Smooth muscle cell of bladder (primary cell): ENCODE measurements at places on chromosomes 5 and 9. TPM values are rescaled to one million over a fixed set of nuclear protein-coding genes. Genes with fewer than 3 reads are reported as not detected.

The NMRK1 gene
- 8.9 and 11.2 TPM in 2 replicates for total RNA-seq

The F2RL1 gene
- total RNA-seq: 16.5 and 20.9 TPM in 2 replicates

The ESM1 gene
- total RNA-seq: 0.57 and 3.3 TPM in 2 replicates

The STARD4 gene
- total RNA-seq: 81.2 and 101 TPM in 2 replicates

The SLCO6A1 gene
- total RNA-seq: not detected in 2 replicates

The FOXD4 gene
- under 0.01 and 0.28 TPM in 2 replicates for total RNA-seq

The NTRK2 gene
- 0.09 TPM in 1 of 2 replicates, not detected in the other for total RNA-seq

The ZNF622 gene
- 57.6 and 63.3 TPM in 2 replicates for total RNA-seq

The CCL28 gene
- total RNA-seq: 0.43 and 1.5 TPM in 2 replicates

The PLAC8L1 gene
- 0.18 TPM in 1 of 2 replicates, not detected in the other for total RNA-seq

The IFNA16 gene
- not detected in 2 replicates for total RNA-seq

The EMB gene
- total RNA-seq: 2.1 and 2.3 TPM in 2 replicates

The HACD4 gene
- 6.9 and 7.0 TPM in 2 replicates for total RNA-seq

The PHAX gene
- total RNA-seq: 44.7 and 57.8 TPM in 2 replicates
